ENCODE measurements at places on chromosomes 2 and 18.

- DNase-seq: no peak
Observed at GRCh38 chr2:153808679-153809078, 63.0 kb upstream of the GALNT13 start.

DNA sequence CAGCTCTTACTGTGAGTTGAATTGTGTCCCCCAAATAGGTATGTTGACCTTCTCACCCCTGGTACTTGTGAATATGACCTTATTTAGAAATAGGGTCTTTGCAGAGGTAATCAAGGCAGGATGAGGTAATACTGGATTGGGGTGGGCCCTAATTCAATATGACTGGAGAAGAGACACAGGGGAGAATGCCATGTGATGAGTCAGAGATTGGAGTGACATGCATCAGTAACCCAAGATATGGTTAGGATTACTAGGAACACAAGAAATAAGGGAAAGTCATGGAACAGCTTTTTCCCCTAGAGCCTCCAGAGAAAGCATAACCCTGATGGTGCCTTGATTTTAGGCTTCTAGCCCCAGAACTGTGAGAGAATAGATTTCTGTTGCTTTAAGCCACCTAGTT, 37.0 kb upstream of the ATP5MC3 start:
- no peak for DNase-seq

DNA sequence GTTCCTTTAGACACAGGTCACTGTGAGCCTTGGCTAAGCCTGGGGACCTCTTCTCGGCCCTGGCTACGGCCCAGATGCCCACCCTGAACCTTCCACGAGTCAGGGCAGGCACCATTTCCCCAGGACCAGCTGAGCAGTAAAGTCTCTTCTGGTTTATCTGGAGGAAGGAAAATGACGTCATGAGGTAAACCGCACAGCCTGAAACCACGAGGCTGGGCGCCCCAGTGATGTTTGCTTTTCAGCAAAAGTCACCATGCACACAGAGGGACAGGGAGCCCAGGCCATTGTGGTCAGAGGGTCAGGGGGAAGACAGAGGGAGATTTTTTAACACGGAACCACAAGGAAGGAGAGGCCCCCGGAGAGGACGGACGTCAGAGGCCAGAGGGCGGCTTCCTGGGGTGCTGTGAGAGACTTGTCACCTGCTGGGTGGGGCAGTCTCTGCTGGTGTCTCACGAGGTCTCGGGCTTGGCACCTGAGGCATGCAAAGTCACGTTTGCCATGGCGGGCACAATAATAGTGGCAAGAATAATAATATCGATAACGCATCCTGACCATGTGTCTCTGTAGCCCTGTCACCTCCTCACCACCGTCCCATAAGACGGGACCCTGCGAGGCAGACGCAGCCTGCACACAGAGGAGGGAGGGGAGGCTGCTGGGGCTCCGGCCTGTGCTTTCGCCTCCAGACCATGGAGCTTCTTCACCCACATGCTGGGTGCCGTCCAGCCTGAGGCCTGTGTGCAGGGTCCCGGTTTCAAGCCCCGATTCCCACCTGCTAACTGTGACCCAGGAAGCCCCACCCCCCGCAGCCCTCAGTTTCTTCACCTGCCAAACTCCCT, 33.2 kb upstream of the FOSL2 start:
- DNase-seq: peak; percentile 39

GRCh38 chr2:23069923-23070322, 315.1 kb upstream of the KLHL29 start:
- no peak for DNase-seq

DNA sequence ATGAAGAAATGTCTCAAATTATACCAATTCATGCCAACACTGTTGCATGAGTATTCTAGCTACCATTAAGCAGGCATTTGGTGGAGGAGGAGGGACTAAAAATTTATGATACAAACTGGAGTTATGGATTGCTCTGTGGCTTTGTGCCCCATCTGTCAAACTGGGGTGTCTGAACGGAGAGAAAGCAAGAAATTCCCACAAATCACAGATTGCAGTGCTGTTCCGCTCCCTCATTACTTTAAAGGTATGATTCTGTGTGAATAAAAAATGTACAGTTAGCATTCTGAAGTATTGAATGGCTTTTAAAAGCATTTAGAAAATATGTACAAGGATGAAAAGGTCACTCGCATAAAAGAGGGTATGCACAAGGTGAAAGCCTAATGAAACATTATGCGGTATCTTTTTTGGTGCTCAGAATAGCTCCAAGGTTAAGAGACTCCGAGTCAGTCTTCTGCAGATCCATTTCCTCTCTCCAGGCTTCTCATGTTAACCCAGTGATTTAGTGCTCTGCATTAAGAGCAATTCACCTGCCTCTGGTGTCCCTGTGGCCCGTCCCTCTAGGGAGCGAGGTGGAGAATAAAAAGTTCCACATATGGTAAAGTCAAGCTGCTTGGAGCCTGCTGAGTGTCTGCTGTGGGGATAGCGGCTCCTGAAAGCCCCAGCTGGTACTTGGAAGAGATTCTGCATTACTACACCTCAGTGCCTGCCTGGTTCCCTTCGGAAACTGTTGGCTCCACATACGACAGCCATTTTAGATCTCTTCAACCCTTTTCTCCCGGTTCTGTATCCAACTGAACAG, 184.2 kb downstream of the ZNF521 start:
- DNase-seq: no peak

DNA sequence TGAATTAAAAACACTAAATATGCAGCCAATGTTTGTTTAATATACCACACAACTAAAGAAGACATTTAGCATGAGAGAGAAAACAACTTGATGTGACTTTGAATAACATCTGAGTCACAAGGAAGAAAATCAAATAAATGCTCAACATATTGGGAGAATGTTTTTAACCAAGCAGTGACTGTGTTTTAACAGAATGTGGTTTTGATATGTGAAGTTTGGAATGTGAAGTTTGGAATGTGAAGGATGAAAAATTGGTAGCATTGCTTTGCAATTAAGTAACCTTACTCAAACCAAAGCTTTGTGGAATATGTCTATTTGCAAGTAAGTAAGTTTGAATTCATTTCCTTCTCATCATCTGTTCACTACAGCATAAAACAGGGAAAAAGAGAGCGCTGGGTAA, 128.2 kb upstream of the DNAJC10 start:
- peak; percentile 89 for DNase-seq

DNA sequence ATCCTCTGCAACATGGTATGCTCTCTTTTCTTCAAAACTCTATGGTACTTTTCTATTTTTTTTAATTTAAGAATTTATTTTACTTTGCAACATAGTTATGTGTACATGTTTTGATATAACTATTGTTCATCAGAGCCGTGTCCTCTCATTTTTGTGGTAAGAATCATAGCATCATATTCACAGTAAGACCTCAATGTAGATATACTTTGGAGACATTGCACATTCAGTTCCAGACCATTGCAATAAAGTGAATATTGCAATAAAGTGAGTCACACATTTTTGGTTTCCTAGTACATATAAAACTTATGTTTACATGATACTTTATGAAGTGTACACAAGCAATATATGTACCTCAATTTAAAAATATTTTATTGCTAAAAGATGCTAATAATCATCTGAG, 22.7 kb upstream of the LINC00305 start:
- no peak for DNase-seq

GRCh38 chr2:234029150-234029733, 21.3 kb upstream of the SPP2 start:
- DNase-seq: no peak

DNA sequence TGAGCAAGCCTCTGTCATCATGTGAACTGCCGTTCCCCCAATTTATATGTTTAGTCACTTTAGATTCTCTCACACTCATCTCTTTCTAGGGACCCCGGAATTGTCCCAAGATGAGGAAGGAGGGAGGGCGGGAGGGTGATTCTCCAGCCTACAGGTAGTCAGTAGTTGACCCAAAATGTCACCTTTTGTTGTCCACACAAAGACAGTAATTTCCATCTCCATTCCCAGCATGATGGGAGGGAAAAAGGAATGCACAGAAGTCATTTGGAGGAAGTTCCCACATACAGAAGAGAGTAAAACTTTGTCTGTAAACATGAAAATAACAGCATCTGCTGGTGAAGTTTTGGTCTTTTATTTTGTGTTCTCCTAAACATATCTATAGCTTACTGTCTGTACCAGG, 222.9 kb downstream of the KLHL29 start:
- no peak for DNase-seq

DNA sequence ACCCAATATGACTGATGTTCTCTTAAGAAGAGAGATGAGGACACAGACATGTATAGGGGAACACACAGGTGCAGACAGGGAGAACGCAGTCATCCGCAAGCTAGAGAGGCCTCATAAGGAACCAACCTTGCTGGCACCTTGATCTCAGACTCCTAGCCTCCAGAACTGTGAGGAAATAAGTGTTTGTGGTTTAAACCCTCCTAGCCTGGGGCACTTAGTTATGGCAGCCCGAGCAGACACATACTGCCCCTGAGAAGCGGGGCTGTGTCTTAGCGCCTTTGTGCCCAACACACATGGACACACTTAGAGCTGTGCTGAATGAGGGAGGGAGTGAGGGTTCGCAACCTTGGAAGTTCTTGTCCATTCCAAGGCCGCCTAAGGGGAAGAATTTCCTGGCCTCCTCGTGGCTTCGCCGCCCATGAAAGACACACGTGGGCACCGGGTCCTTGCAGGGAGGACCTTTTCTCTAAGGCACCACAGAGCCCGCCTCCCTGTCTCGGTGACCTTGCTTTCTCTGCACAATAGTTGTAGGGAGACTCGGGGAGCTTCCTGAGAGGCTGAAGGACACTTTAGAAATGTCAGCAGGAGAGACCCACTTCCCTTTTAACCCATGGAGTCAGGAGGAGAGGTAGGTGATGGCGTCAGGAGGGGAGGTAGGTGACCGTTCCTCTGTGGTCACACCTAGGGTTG, 224.5 kb upstream of the HDAC4 start:
- DNase-seq: no peak

DNA sequence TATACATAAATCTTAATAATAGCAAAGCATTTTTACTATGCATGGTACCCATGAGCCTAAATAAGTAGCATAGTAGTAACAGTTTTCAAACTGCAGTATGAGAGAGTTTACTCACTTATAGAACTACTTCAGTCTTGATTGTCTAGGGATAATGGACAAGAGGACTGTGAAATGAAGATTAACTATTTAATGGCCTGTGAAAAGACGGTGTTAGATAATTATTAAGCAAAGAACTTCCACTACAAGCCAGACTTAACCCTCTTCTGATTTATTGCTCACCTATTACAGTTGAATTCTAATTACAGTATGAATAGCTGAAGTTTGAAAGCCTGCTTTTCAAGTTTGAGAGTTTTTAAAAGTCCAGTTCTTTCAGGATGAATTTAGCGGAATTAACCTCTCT, 18.9 kb downstream of the PIK3C3 start:
- no peak for DNase-seq

DNA sequence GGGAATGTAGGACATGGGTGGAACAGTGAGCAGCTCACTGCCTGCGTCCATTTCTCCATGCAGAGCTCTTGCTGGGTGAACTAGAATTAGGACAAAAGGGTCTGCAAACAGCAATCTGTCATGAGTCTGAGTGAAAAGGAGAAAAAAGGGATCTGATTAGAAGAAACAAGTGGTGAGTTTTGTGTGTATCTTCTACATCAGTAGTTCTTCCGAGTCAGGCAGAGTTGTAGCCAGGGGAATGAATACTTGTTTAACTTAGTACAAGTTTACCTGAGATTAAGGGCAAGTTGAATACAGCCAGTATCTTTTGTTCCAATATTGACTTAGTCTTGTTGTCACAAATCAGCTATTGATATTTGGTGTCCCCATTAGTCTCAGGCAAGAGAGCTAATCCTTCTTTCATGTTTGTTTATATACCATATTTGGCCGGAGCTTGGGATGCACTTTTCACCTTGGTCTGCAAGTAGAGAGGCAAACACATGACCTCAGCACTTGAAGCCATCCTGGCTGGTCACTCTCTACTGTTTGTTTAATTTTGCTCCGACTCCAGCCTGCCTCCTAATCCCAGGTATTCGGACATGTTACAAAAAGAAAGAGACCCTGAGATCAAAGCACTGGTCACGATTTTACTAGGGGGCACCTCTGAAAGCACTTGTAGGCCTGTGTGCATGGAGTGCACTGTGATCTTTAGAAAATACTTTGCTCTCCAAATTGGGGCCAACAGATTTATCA, 211.0 kb upstream of the NT5C1B start:
- no peak for DNase-seq

DNA sequence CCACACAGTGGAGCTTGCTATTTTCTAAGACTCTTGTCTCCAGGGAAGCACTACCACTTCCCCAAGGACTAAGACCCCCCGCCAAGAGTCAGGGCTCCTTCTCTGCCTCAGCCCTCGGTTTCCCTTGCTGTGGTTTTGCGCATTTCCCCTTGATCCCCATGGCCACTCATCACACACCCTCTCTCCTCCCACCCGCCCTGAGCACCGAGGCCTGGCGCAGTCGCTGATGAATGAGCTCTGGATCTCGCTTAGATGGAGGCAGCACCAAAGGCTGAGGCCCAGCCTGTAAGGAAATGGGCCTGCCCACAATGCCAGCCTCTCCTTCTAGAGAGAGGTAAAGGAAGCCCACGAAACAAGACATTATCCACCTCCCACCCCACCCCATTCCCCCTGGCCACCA, 96.9 kb downstream of the TNS1 start:
- DNase-seq: no peak

DNA sequence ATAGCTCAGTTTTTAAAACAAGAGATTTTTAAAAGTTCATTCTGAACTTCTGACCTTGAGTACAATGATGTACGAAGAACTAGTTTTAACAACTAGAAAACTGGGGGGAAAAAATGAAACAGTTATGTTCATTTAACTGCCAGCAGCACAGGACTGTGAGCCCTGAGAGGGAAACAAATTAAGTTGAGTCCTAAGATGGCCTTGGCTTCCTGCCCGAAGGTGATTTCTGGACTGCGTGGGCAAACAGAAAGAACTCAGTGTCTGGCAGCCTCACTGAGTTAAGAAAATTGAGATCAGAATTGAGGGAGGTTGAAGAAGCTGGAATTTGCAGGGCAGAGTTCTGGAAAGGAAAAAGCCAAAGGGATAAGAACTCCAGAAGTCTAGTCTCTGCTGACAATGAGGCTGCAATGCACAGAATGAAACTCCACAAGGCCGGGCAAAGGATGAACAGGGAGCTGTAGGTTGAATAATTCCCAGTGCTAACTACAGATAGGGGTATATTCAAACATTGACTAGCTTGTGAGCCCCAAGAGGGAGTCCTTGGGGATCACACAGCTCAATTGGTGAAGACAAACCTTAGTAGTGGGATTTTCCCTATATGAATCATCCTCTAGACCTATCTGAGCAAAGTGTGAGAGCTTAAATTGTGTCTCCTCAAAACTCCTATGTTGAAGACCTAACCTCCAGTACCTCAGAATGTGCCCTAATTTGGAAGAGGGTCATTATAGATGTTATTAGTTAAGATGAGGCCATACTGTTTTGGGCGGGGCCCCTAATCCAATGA, 13.1 kb upstream of the CRACDL start:
- DNase-seq: no peak

GRCh38 chr2:28661589-28662001, 90.0 kb upstream of the PPP1CB start:
- peak; percentile 98 for DNase-seq

GRCh38 chr2:7997279-7997678, 684.6 kb upstream of the ID2 start:
- no peak for DNase-seq

- DNase-seq: no peak
Observed at GRCh38 chr18:56267334-56267733, 371.1 kb downstream of the TXNL1 start.

All from fibroblast of the aortic adventitia (primary cell).